ENCODE measurements at places on chromosomes 4 and X.

DNA sequence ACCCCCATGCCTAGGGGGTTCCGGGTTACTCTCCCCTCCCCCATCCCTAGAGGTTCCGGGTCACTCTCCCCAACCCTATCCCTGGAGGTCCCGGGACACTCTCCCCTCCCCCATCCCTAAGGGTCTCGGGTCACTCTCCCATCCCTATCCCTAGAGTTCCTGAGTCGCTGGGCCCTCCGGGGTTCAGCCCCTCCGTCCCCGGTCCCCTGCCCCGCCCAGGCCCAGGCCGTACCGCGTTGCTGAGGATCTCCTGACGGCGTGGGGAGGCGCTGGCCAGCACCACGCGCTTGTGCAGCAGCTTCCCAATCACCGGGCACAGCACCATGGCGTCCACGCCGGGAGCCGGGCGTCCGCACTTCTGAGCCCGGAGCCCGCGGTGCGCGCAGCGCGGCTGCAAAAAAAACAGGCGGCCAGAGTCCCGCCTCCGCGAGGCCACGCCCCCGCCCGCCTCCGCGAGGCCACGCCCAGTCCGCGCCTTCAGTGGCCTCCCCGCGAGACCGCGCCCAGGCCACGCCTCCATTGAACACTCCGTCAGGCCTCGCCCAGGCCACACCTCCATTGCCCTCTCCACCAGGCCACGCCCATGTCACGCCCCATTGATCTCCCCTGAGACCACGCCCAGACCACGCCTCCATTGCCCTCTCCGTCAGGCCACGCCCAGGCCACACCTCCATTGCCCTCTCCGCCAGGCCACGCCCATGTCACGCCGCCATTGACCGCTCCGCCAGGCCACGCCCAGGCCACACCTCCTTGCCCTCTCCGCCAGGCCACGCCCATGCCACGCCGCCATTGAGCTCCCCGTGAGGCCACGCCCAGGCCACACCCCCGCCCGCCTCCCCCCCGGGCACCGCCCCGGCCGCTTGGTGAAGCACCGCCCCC is at the start of gene ASMTL:
ASMTL (minus strand) TSS at position 394 of the 879 bp plus-strand sequence; CDS start at position 325, 69 bp downstream.
- DNase-seq, result peak; percentile 98

DNA sequence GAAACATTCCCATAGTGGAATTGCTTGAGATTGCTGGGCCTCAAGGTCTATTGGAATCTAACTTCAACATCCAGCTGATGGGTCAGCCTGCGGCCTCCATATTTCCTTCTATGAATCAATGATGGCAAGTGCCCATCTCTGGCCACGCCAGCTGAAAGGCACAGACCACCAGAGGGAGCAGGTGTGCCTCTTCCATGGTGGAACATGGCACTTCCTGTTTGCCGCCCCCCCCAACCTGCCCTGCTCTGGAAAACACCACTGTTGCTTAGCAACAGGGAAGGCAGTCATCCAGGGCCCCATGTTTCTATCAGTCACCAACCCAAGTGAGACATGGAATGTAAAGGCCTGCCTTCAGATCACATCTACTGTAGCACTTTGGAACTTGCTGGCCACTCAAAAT is 11.6 kb downstream of the PAGE4 start:
- DNase-seq, result peak; percentile 53

DNA sequence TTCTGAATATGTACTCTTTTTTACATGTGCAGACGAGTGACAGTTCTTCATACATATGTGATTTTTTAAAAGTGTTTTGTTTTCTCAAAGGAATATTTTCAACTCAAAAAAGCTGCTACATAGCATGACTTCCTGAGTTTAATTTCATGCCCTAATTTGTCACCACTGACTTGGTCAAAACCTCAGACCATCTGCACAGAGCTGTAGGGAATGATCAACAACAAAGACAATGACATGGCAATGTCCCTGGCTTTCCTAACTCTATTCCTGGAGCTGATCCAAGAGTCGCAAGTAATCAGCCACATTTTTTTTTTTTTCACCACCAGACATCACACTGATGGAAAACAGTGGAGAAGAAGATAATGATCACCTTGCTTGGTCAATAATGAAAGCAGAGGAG is 97.7 kb downstream of the TMA16 start:
- DNase-seq, result no peak

DNA sequence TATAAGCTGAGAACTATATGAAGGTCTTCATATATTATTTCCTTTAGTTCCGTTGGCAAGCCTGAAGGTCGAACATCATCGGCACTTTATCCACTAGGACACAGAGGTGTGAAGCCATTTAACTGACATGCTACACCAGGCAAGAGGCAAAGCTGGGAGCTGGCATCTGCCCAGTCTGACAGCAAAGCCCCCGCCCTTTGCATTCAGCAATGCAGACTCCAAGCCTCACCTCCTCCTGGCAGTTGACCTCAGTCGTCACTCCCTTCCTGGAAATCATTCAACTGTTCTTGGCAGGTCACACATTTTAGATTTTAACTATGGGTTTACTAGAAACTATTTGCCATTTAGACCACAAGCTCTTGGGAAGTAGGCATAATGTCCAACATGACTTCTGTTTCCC is 135.8 kb upstream of the FRG1 start:
- DNase-seq, result no peak

GRCh38 chr4:2694691-2695090 is 61.4 kb downstream of the TNIP2 start:
- DNase-seq, result no peak

GRCh38 chr4:55396308-55397125 is 760 bp downstream of the TMEM165 start:
- peak; percentile 20 for DNase-seq

GRCh38 chr4:98754736-98755135 is 96.3 kb upstream of the TSPAN5 start:
- DNase-seq, result no peak

GRCh38 chrX:4240541-4241194 is 527.2 kb upstream of the PRKX start:
- peak; percentile 38 for DNase-seq

DNA sequence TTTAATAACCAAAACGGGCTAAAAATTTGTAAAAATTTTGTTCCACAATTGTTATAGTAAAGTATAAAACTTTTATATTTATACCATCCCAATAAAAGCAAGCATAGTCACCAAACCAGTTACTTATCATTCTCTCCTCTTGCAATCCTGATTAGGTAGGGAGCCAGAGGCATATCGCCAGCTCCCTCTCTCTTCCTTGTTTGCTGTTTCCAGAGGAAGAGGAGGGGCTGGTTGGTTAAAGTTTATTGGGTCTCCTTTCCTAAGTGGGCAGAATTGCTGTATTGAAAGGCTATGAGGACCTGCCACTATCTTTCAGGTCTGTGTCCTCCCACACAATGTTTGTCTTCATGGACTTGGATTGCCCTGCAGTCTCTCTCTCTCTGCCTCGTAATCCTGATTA is 29.6 kb upstream of the BBS12 start:
- no peak for DNase-seq

GRCh38 chr4:174613979-174614378 is 91.7 kb upstream of the HPGD start:
- no peak for DNase-seq

DNA sequence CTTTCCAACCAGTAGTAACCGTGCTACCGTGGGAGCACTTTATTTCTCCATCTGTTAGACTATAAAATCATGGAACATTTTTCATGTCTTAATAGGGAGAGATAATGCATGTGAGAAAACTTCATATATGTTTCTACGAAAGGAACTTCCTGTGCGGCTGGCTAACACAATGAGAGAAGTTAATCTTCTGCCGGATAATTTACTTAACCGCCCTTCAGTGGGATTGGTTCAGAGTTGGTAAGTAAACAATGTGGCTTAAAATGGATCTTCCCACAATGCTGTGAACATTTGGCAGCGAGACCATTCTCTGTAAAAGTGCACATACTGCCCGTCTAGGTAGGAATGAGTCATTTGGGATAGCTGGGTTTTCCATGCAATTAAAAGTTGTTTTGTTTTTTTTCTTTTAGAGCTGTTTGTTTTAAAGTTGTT is 29.6 kb downstream of the PDK3 start:
- DNase-seq, result no peak

- no peak for DNase-seq
Measured at GRCh38 chr4:40348000-40348399, 12.9 kb downstream of the CHRNA9 start.

DNA sequence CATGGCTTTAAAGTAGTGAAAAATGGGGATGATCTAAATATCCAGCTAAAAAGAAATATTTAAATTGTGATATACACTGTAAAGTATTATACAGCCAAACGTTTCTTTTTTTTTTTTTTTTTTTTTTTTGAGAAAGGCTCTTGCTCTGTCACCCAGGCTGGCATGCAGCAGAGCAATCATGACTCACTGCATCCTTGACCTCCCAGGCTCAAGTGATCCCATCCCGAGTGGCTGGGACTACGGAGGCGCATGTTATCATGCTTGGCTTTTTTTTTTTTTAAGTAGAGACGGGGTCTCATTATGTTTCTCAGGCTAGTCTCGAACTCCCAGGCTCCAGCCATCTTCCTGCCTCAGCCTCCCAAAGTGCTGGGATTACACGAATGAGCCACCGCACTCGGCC is 17.1 kb downstream of the SMIM14 start:
- no peak for DNase-seq

- DNase-seq, result no peak
Measured at GRCh38 chr4:105666693-105667092, 41.8 kb downstream of the INTS12 start.

DNA sequence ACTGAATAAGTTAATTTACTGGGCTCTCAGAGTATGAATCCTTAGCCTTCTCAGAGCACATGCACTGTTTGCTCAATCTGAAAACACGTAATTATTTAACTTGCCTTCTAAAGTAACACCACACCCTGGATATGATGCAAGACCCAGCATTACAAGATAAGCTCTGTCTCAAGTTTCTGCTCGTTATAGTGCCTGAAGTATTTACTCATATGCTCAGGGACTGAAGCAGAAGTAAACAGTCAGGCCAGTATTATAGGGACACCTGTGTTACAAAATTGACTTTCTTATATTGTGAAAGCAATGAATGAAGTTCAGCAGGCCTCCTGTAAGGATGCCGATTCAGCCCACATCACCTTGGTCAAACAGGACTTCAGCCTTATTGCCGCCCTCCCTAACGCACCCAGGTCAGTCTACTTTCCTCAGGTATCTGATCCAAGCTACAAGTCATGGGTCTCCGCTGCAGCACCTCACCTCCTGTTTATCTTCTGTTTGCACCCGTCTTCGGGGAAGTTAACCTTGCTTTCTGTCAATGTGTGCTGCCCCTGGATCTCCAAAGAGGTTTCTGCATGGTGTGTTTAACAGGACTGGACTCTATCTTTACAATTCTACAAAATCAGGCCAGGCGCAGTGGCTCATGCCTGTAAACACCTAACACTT is 42.8 kb upstream of the KLF3 start:
- no peak for DNase-seq

DNA sequence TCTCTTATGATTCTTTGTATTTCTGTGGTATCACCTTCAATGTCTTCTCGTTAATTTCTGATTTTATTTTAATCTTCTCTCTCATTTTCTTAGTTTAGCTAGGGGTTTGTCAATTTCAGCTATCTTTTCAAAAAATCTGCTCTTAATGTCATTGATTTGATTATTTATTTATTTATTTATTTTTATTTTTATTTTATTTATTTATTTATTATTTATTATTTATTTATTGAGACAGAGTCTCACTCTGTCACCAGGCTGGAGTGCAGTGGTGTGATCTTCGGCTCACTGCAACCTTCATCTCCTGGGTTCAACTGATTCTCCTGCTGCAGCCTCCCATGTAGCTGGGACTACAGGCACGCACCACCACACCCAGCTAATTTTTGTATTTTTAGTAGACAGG is 194.1 kb downstream of the SCFD2 start:
- DNase-seq, result no peak

DNA sequence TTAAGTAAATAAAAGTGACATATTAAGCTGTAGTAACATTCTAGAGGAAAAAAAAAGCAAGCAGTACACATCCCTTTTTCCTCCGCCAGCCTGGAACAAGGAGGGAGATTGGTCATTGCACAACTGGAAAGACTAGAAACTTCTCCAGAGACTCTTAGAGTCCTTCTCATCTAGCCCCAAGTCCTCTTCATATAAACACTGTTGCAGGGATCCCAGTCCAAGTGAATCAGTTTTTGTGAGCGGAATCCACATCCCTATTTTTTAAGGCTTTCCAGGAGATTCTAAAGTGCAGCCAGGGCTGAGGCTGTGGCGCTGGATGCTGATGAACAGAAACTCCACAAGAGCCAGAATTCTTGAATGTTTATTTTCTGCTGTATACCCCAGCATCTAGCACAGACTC is 23.8 kb downstream of the REELD1 start:
- DNase-seq, result no peak

DNA sequence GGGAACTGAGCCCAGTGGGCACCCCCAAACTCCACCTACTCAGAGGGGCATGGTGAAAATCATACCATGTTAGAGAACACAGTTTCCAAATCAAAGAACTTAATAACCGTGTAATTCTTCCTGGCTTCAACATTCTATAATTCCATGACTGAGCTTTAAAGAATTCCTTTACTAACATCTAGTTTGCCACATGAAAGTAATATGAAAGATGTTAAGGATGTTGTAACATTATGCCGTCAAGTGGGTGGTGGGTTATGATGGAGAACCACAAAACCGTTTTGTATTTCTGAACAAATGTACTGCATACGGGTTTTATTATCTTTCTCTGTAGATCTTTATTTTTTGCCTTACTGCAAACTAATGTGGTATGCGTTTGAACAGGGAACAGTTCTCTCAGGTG is 549.0 kb upstream of the MAGEB2 start:
- no peak for DNase-seq

DNA sequence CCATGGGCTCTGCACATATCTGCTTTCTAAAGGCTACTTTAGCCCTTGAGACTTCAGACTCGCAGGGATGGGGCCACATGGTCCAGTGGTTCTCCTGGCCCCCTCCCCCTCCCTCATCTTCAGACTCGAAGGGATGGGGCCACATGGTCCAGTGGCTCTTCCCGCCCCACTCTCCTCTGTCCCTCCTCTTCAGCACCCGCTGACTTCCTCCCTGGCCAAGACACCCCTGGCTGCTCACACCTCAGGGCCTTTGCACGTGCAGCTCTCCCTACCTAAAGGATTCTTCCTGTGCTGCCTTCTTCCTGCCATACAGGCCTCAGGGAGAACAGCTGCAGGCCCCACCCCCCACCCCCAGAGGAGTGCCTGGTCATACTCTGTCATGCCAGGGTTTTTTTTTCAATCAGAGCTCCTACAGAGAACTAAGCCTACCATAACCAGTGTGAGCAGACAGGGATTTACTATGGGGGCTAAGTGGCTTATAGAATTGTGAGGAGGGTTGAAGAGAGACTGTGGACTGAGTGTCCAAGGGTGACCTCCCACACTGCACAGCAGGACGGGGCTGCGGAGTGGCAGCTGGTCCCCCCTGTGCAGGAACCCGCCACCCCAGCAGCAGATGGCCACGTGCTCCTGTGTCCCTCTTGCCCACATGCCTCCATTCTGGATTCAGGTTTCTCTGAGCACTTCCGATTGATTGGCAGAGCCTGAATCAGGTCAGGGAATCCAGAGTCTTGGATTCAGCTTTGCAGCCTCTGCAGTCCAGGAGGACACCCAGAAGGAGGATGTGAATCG is 6.1 kb upstream of the SPON2 start:
- no peak for DNase-seq

DNA sequence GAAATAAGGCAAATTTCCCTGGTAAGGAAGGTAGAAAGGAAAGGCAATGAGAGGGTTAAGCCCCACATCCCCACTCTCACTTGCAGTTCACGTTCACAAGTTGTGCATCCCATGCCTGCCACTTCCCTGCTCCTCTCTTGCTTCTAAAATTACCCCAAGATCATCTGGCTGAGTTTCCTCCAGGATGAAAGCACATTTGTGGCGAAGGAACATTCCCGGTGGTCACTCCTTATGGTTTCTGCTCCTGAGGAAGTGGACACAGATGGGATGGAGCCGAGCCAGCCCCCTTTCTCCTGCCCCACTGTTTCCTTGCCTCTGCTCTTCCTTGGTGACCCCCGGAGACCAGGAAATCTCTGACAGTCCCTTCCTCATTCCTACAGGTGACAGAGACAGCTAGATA is 37.5 kb downstream of the SPINK2 start:
- no peak for DNase-seq

Data from CD4-positive, alpha-beta T cell treated with Interleukin-15 for 1 hour (primary cell).